NCI-H510A treated with DMSO at 0.1 percent for 48 hours (cell line): ENCODE measurements at places on chromosomes 3 and 15.

DNA sequence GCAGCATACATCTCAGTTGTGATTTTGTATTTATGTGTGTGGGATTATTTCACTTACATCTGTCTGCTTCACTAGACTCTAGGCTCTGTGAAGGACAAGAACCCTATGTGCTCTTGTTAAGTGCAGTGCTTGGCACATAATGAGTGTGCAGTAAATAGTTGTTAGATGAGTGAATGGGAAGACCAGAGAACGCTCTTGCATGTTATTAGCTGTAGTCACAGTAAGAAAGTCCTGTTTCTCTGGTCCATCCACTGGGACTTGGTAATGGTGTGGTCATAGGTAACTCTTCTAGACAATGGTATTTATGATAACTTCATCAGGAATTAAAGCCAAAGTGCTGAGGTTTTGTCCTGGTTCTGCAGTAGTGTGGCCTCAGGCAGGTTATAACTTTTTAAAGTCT lies 1.4 kb upstream of the AQP9 start:
- DNase-seq: no peak

GRCh38 chr3:9887480-9887879 lies 2.9 kb upstream of the JAGN1 start:
- no peak for DNase-seq

DNA sequence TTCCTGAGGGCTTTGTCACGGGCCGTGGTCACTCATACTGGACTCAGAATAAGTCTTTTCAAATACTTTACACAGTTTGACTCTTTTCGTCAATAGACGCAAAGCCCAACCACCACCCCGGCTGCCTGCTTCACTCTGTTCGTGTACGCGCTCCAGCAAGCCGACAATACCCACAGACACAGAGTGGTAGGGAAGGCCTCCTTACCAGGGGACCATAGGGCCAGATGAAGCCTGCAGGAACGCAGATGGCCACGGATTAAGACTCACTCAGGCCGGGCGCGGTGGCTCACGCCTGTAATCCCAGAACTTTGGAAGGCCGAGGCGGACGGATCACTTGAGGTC lies 29.7 kb downstream of the EFCAB12 start:
- no peak for DNase-seq

- no peak for DNase-seq
These were observed 218.2 kb downstream of the BCHE start for GRCh38 chr3:165619069-165619468.

DNA sequence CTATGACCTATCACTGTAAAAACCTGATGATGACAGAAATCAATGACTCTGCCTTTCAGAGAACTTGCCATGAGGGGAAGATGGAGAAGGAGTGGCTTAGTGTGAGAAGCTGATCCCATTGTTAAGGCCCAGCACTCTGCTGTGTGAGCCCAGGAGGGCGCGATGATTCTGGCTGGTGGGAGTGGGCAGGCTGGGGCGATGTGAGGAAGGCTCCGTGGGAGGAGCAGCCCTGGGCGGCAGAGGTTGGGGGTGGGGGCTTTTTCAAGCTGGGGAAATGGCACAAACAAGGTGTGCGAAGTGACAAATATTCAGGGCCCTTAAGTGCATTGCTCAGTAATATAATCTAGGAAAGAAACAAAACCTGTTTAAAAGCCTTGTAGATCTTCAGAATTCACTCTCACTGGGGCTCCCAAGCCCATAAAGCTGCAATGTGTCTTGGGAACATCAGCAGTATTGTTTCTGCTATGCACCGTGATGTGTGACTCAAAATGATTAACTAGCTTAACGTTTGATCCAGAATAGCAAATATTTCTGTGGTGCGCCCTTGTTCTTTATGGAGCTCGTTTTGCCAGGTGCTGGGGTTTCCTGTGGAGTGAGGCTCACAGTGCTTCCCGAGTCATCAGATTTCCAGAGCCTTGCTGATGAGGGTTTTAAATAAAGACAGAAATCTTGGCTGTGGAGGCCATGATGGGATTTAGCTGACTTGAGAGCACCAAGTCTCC lies 141.0 kb downstream of the CHDH start:
- no peak for DNase-seq

DNA sequence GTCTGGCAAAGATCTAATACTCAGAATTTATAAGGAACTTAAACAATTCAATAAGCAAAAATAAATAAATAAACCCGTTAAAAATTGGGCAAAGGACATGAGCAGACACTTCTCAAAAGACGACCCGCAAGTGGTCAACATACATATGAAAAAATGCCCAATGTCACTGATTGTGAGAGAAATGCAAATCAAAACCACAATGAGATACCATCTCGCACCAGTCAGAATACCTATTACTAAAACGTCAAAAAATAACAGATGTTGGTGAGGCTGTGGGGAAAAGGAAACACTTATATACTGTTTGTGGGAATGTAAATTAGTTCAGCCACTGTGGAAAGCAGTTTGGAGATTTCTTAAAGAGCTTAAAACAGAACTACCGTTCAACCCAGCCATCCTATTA lies 188.0 kb upstream of the MRPL3 start:
- no peak for DNase-seq

- no peak for DNase-seq
These were observed 185.5 kb downstream of the GAP43 start for GRCh38 chr3:115808816-115809215.

DNA sequence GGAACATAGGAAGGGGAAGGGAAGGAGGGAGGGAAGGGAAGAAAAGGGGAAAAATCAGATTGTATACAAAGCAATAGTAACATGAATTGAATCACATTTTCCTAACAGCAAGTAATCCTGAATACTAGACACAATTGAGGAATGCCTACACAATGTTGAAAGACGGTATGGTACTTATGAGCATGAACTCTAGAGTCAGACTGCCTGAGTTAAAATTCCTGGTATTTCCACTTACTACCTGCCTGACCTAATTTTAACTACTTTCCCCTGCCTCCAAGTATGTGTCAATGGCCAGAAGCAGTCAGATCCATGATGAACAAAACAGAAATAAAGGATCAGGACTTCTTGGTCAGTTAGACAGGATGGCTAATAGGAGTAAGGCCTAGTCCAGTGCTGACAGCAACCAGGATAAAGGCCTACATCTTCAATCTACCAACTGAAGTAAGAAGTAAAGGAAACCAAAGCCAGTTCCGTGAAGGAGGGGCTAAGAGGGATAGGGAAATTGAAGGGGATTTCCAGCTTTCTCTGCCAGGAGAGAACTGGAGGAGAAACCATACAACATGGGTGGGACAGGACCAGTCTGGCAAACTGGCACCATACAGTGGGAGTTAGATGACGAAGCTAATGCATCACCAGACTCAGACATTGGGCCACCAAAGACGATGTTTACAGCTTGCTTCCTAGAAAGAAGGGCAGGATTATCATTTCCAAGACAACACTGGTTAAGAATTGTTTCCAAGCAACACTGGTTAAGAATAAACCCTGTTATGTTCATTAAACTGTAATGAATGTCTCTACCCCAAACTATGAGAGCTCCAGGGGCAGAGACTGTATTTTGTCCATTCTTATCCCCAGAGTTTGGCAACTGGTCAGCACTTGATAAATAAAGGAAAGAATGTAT lies 151.6 kb upstream of the UBE2E2 start:
- DNase-seq: no peak

- DNase-seq: no peak
These were observed 2.9 kb upstream of the PLSCR1 start for GRCh38 chr3:146547235-146547835.

DNA sequence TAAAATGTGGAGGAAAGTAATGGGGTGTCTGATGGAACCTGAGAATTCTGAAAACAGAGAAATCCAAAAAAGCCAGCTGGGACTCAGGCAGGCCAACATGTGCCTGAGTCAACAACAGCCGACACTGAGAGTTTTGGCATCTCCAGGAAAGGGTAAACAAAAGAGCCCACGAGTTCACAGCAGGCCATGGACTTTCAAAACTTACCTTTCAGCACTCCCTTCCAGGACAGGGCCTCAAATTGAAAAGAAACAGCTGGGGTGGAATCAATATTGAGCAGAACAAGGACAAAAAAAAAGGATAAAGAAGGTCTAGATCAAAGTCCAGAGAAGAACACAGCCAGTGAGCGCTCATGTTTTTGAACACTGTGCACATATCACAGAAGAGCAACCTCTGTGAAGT lies 735.4 kb upstream of the GRM7 start:
- no peak for DNase-seq

DNA sequence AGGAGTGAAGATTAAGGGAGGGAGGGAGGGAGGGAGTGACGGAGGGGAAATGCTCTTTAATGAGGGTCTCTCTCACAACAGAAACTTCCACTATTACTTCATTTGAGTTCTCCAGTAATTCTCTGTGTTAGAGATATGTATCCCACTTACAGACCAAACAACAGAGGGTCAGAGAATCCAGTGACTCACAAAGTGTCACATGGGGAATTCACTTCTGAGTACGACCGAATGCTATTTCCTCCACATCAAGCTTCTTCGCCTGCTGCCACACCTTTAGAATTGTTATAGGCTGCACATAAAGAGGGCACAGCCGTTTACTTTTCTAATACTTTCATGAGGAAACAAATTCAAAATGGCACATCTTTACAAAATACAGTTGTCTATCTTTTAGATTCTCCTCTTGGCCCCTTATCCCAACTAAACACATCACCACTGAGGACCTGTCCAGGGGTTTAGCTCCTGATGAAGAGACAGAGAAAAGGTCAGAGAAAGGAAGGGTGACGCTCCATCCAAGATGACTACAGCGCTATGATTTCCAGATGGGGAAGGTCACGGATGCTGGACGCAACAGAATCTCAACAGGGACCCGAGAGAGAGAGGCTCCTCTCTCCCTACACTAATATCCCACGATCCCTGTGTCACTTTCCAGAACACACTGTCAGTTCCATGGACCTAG lies 119.0 kb downstream of the XXYLT1 start:
- no peak for DNase-seq

DNA sequence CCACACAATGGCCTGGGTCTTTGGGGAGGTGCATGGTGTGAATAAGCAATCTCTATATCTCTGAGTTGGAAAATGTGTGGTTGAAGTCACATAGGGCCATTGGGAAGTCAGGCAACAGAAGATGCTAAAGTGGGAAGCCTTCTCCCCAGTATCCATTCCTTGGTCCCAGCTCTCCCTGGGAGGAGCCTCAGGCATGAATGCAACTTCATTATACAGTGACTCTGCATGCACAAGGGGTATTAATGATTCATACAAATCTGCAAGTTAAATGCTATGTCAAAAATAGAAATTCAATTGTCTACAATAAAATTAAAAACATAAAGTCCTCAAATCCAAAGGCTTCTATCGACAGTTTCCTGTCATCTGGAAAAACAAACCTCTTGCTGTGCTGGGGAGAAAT lies 108.8 kb downstream of the RAB11A start:
- no peak for DNase-seq

- no peak for DNase-seq
These were observed 23.8 kb upstream of the CORO2B start for GRCh38 chr15:68554721-68555678.

DNA sequence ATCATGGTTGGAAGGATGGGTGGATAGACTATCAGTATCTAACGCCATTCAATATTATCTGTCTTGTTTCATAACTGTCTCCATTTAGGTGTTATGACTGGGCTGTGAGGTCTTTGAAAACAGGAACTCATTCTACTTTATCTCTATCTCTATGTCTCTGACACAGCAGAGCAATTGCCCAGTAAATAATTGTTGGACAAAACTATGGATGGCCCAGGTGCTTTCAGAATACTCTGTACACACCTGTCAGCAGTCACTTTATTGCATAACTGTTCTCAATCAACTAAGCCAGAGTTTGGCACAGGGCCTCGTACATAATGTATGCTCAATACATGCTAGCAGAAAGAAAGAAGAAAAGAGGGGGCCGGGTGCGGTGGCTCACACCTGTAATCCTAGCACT lies 210.3 kb downstream of the OPA1 start:
- peak; percentile 18 for DNase-seq

DNA sequence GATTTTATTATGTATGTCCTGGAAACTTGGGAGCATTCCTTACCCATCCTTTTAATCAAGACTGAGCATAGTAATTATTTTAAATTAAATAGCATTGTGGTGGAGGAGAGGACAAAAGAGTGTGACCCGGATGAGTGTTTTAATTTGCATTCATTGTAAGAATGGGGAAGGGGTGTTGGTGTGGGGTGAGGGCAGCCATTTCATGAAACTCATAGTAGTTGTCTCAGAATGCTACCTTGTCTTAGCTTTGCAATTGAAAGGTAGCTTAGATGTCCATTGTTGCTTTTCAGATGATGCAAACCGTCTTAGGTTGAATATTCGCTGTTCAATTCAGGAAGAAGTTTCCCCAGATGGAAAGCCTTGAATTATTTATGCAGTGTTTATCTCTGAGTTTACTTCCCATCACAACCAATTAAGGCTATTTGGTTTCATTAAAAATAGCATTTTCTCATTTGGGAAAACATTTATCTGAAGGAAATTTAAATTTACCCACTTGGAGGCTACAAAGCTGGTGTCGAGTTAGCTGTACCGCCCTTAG lies 328.4 kb downstream of the FEZF2 start:
- no peak for DNase-seq

- no peak for DNase-seq
These were observed 16.0 kb downstream of the DZIP3 start for GRCh38 chr3:108605491-108605890.

DNA sequence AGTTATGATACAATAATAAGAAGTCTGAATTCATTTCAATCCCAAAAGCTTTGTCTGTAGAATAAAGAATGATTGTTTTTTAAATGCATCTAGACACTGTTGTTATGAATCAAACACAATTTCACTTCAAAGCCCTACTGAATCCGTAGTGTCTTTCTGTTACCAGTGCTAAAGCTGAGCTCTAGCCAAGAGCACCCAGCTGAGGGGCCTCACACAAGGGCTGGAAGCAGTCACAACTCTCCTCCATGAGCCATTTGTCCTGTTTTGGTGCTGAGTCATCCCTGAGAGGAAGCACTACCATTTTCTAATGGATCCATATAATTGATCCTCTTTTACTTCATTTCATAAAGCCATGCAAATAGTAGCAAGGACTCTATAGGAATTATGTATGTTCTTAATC lies 158.2 kb upstream of the ANKRD28 start:
- no peak for DNase-seq

DNA sequence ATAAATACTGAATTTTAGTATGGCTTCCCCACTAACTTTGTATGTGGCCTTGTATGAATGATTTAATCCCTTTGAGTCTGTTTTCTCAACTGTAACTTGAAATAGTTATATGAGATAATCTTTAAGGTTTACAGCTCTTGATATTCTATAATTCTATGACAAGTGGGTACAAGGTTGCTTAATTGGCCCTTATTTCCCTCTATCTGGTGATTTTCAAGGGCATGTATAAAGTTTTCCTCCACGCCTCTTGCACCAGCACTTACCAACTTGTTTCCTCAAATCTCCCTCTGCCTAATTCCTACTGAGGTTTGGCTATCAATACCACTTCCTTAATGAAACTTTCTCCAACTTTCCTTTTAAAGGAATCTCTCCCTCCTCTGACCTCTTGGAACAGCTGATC lies 112.9 kb downstream of the ISL2 start:
- DNase-seq: no peak

GRCh38 chr3:25294169-25294805 lies 133.8 kb upstream of the RARB start:
- DNase-seq: no peak

GRCh38 chr3:168860592-168860991 lies 764.9 kb upstream of the GOLIM4 start:
- DNase-seq: no peak
